ENCODE measurements at places on chromosomes 13 and 19. TPM values are rescaled to one million over a fixed set of nuclear protein-coding genes. Genes with fewer than 3 reads are reported as not detected.

Gene FLT3
- total RNA-seq, result 0.05 TPM

Gene MAP4K1
- 1.5 TPM for total RNA-seq

Gene ATP4B
- not detected for total RNA-seq

Gene ATP11A
- total RNA-seq, result 96.5 TPM

Gene VPS36
- total RNA-seq, result 30.2 TPM

Gene TMC4
- 4.3 TPM for total RNA-seq

Gene TEKTIP1
- 1.7 TPM for total RNA-seq

Gene ZNF154
- 6.0 TPM for total RNA-seq

Gene SIGLEC5
- total RNA-seq, result 0.94 TPM

Gene RFPL4AL1
- total RNA-seq, result 0.57 TPM

Gene ADPRHL1
- total RNA-seq, result 480 TPM

Gene GNA15
- total RNA-seq, result 1.9 TPM

Gene APOC4
- total RNA-seq, result not detected

Gene MCF2L
- total RNA-seq, result 38.9 TPM

Gene ZNF135
- 4.2 TPM for total RNA-seq

Gene MRPL4
- total RNA-seq, result 71.8 TPM

Gene IFNL2
- total RNA-seq, result not detected

Gene ZIM2
- total RNA-seq, result not detected

Gene TTYH1
- total RNA-seq, result 1.3 TPM

Gene CYP2F1
- total RNA-seq, result not detected

Gene SAE1
- 45.0 TPM for total RNA-seq

Gene ZNF564
- total RNA-seq, result 9.3 TPM

Gene TMEM238
- 0.65 TPM for total RNA-seq

Gene ZNF837
- total RNA-seq, result 0.54 TPM

Gene KLK8
- not detected for total RNA-seq

Gene CEACAM7
- total RNA-seq, result not detected

Gene FOXA3
- not detected for total RNA-seq

Gene S1PR4
- 1.2 TPM for total RNA-seq

Gene CIC
- total RNA-seq, result 51.3 TPM

Gene MIA
- total RNA-seq, result 1.00 TPM

Gene DCLK1
- total RNA-seq, result 13.8 TPM

Gene IGFL4
- total RNA-seq, result not detected

Gene DAND5
- 11.4 TPM for total RNA-seq

Gene ZNF530
- 3.5 TPM for total RNA-seq

Gene KIRREL2
- not detected for total RNA-seq

Gene CPT1C
- 3.1 TPM for total RNA-seq

Gene TEX29
- total RNA-seq, result 0.70 TPM

Gene SOX21
- total RNA-seq, result not detected

Gene C5AR2
- total RNA-seq, result 0.81 TPM

Gene ZNF628
- total RNA-seq, result 3.4 TPM

Gene SPTBN4
- 5.1 TPM for total RNA-seq

Gene CYSLTR2
- 3.4 TPM for total RNA-seq

Gene DMPK
- total RNA-seq, result 441 TPM

Gene PSG6
- not detected for total RNA-seq

Gene IGSF23
- not detected for total RNA-seq

All from cardiac septum (tissue), 1 donor.